SHP77 treated with DMSO at 0.1 percent for 48 hours (cell line): ENCODE measurements at places on chromosomes 3 and 15.
A peak's percentile ranks its signal among the peaks of the same experiment; 100 is the strongest.

DNA sequence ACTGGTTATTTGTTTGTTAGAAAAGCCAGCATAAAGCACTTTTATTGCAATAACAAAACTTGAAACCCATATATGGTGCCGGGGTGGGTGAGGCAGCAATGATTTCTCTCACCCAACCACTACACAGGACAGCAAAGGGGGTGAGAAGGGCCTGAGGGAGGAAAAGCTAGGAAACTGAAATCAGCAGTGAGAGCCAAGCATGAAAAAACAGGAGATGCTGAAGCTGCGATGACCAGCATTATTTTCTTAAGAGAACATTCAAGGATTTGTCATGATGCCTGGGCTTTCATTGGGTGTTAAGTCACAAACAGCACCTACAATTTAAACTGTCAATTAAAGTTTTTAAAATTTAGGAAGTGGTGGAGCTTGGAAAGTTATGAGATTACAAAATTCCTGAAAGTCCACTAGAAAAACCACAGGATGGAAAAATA, 11.9 kb upstream of the TM4SF4 start:
- DNase-seq: no peak

DNA sequence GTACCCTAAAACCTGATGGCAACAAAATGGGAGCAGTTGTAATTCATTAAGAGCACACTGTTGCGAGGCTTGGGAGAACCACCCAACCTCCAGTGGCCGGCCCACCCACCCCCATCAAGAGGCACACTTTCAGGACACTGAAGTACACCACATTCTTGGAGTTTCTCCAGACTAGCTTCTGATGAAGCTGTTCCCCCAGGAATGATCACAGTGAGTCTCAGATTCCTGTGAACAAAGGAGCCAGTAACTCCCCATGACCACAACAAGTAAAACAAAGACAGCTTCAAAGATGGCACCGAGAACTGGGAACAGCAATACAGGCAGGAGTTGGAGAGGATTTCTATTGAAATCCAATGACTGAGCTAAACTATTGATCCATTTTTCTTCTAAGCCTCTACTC, 126.0 kb downstream of the ST8SIA2 start:
- no peak for DNase-seq

GRCh38 chr3:185677146-185677829, 91.2 kb downstream of the SENP2 start:
- DNase-seq: peak; percentile 34

DNA sequence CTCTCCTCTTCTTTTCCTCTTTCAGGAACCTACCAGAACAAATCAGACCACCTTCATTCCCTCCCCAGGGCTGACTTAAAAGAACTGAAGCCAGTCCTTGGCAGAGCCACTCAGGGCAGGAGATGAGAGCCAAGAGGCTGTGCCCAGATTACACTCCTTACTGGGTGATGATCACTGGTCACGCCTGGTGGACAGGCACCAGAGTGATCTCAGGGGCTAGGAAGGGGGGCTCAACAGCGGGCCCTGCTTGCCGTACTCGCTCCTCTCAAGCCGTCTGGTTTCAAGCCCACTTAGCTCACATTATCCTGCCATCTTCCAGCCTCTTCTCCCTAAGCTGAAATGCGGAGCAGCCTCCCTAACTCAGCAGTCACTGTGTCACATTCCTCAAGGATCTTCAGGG, 1.7 kb upstream of the FAH start:
- DNase-seq: no peak

- no peak for DNase-seq
Observed at GRCh38 chr3:178500631-178501030, 35.6 kb upstream of the KCNMB2 start.

- DNase-seq: no peak
Observed at GRCh38 chr15:68368731-68369435, 63.1 kb downstream of the ITGA11 start.

- no peak for DNase-seq
Observed at GRCh38 chr3:32224016-32224516, 14.4 kb upstream of the CMTM8 start.

DNA sequence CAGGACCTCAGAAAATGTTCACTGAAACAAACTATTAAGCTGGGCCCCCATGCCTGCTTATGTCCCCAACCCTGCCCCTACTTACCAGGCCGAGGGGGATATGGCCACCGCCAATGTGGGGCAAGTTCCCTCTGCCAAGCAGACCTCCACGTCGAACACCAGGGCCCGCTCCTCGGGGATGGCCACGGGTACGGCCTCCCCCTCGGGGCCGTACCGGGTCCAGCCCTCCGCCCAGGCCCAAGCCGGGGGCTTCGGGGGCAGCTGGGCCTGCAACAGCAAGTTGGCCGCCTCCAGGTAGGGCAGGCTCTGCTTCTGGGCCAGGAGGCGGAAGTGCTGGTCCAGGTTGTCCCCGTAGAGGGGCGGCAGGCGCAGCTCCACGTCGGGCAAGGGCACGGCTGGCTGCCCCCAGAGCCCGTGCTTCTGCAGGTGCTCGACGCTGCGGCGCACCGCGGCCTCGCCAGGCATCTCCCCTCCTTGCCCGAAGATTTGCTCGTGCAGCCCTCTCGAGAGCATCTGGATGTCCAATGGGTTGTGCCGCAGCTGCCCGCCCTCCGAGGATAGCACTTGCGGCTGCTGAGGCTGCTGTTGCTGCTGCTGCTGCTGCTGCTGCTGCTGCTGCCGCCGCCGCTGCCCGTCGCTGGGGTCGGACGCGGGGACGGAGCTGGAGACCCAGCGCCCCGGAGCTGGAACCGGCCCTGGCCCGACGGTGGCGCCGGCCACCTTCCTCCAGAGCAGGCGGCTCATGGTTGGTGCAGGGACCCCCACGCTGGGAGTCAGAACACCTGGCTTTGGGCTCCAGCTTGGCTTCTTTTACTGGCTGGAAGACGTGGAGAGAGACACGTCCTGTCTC, 1.4 kb downstream of the POLG start:
- DNase-seq: no peak

- no peak for DNase-seq
Observed at GRCh38 chr3:42517117-42517516, 14.7 kb downstream of the VIPR1 start.

- no peak for DNase-seq
Observed at GRCh38 chr15:44308415-44308814, 19.9 kb downstream of the GOLM2 start.

DNA sequence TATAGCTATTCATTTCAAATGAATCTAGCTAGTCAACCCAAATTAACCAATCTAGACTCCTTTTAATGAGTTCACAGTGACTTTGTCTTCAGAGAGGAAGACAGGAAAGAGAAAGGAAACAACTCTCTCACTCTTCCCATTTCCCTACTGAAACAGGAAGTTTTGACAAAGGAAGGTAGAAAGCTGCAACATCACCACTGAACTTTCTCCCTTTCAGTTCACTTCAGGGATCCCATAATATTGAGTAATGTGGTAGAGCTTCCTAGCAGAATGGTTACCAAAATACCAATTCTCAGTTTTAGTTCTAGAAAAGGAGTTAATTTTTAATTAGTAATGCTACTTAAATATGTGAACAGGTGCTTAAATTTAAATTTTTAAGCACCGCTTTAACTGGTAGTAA, 7.5 kb downstream of the VPS13C start:
- no peak for DNase-seq

GRCh38 chr3:135755330-135756105, 210.0 kb upstream of the PPP2R3A start:
- no peak for DNase-seq

- DNase-seq: no peak
Observed at GRCh38 chr3:183558495-183558894, 3.0 kb upstream of the KLHL6 start.

GRCh38 chr3:123102826-123103225, 36.0 kb downstream of the PDIA5 start:
- no peak for DNase-seq

DNA sequence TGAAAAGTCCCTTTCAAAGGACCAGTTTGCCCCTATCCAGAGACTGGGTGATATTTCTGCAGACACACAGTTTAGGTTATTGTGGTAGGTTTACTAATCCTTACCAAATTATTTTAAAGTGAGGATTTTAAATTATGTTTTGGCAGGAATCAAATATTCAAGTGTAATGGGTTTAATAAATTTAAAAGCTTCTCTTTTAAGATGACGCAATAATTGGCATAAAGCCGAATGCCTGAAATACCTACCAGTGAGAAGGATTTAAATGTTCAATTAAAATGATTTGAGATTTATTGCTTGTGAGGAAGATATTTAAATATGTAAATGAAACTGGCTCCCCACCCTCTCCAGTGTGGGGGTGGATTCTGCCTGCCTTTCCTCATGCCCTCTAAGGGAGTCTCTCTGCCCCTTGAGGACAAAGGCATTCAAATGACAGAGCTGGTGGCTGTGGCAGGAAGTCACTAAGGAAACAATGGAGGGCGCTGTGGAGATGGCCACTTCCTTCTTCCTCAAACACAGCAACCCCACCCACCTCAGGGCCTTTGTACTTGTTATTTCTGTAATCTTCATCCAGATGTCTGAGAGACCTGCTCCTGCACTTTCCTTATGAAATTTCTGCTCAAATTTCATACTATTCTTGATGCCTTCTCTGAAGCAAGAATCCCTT, 131.7 kb downstream of the TNIK start:
- no peak for DNase-seq

- no peak for DNase-seq
Observed at GRCh38 chr3:53688066-53688465, 158.2 kb downstream of the CHDH start.

DNA sequence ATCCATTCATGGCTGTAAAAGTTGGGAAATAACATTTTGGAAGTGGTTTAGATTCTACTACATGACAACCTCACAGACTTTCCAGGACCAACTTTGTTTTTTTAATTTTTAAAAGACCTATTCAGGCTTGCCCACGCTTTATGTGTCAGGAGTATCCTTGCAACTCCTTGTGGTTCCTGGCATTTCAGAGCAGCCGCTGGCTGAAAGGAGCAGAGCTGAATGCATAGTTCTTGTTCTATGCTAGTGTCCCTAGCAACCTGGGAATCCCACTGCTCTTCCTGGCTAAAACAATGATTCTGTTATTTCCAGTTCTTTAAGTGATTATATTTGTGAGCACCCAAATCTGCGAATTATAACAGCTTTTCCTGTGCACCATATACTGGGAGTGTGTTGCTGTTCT, 34.9 kb downstream of the CP start:
- DNase-seq: no peak

- no peak for DNase-seq
Observed at GRCh38 chr3:16496008-16496407, 17.5 kb downstream of the RFTN1 start.
